Right ventricle myocardium inferior (tissue), 1 donor: ENCODE measurements at places on chromosomes 1 and 21.

DNA sequence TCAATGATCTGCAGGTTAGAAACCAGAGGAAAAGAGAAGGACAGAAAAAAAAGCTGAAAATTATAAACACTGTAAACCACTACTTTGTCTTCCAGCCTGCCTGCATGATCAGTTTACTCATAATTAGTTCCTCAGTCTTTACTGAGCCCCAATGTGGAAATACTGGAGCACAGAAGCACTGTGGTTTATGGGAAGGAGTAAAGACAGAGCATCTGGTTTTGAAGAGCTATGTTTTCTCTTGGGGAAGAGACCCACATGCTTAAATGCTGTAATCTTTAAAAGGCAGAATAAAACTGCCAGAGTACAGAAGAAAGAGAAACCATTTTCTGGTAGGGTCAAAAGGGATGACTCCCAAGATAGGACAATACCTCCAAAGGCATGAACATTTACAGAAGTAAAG, 159.0 kb upstream of the ZNHIT6 start:
- no peak for DNase-seq

DNA sequence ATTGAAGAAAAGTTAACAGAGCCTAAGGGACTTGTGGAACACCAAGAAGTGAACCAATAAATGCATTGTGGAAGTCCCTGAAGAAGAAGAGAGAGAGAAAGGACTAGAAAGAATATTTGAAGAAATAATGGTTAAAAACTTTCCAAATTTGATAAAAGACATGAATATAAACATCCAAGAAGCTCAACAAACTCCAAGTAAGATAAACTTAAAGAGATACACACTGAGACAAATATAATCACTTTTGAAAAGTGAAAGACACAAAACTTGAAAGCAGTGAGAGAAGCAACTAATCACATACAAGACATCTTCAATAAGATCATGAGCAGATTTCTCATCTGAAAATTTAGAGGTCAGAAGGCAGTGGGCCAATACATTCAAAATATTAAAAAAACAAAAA, 91.2 kb downstream of the MPZL1 start:
- DNase-seq, result no peak

- no peak for DNase-seq
Observed at GRCh38 chr1:233427907-233428306, 100.4 kb downstream of the MAP3K21 start.

GRCh38 chr1:51172811-51173210, 63.3 kb upstream of the RNF11 start:
- no peak for DNase-seq

GRCh38 chr1:176220100-176220689, 13.1 kb upstream of the COP1 start:
- DNase-seq, result no peak

GRCh38 chr1:201448990-201449389, 20.0 kb downstream of the PHLDA3 start:
- DNase-seq, result no peak

DNA sequence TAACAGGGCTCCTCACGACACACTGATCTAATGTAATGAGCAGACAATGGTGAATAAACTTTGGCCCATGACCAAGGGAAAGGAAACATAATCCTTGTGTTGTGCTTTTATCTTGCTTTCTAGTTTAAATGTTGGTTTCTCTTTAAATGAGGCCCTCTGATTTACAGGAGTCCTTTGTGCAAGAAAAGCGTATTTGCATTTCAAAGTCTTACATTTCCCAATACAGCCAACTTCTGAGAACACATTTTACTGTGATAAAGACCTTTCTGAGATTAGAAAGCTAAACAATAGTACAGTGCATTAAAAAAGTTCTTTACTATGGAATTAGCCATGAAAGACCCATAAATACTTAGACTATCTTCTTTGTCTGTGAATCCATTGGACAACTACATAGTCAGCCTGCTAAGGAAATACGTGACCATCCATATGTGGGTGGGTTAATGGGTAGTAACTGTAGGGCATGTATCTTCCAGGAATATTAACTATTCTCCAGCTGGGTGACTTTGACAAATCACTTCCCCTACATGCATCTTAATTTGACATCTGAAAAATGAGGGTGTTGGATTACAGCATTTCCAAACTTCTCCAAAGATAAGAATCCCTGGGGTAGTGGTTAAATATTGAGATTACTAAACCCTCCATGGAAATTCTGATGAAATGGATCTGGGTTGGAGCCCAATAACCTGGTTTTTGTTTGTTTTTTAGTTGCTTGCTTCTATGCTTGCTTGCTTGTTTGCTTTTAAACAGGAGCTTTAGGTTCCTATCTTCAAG, 50.3 kb upstream of the USP1 start:
- DNase-seq, result no peak

DNA sequence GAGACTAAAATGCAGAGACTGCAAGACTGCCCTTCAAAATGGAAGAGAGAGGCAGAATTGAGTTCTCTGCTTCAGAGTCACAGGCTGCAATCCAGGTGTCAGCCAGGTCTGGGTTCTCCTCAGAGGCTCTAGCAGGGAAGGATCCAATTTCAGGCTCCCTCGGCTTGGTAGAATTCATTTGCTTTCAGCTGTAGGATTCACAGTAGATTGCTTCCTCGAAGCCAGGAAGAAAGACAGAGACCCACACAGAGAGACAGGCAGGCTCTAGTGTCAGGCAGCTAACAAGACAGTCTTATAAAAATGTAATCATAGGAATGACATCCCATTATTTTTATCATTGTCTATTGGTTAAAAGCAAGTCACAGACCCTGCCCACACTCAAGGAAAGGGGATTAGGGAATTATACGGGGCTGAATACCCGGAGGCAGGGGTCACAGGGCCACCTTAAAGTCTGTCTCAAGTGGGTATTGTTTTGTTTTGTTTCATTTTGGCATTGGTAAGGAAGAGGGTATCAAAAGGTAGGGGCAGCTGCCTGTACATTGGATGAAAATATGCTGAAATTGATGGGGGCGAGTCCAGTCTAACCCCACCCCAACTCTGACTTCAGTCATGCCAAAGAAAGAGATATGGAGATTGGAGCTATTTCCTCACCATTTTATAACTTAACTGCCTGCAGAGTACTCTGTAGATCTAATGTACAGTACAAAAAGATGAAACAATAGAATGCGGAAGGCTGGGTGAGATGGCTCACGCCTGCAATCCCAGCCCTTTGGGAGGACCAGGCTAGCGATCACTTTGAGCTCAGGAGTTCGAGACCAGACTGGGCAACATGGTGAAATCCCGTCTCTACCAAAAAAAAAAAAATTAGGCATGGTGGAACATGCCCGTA, 9.5 kb upstream of the TBCE start:
- DNase-seq, result no peak

GRCh38 chr1:89285745-89286380, 13.2 kb upstream of the GBP5 start:
- no peak for DNase-seq

GRCh38 chr1:183685112-183685713, 32.1 kb upstream of the APOBEC4 start:
- DNase-seq, result no peak

DNA sequence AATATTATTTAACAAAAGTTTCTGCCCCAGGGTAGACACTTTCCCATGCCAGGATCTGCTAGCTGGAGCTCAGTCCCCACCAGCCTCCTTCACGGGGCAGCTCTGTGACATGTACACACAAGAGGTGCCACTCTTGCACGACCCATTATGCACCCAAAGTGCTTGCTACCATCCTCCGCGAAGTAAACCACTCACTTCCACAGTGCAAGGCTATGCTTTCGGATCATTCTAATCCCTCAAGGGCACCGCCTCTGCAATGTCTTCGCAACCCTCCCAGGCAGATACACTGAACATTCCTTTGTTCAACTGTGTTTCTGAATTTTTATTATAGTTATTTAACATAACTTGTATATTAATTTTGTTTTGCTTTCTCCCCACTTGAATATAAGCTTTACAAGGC, 303.8 kb downstream of the VAV3 start:
- DNase-seq, result no peak

- DNase-seq, result no peak
Observed at GRCh38 chr1:85502625-85503083, 37.7 kb upstream of the DDAH1 start.

DNA sequence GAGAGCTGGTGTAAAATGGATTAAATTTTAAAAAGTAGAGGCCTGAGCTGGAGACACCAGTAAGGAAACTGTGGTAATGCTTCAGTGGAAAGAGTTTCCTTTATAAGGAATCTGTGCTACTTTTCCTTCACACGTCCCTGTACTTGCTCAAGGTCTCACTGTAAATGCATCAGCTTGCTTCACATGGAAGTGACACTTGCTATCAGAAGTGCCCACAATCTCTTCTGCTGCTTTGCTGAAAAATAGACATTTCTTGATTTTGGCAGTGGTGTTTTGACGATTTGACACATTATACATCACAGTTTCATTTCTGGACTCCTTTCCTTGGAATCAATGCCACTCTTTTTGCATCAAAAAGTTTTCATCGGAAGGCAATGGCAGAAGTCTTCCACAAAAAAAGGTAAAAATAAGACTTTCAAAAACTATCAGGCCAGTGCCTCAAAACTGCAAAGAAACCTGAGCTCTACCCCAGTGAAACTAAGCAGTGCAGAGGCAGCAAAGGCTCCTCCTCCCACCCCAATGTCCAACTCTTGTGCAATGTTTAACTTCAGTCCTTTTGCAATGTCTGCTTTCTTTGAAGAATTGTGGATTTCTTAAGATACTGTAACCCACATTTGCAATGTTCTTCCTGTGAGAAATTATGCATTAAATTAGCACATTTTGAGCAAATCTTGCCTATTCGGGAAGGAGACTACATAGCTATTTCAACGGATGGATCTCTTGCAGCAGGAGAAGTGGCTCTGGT, 18.4 kb upstream of the TSPAN2 start:
- DNase-seq, result no peak

DNA sequence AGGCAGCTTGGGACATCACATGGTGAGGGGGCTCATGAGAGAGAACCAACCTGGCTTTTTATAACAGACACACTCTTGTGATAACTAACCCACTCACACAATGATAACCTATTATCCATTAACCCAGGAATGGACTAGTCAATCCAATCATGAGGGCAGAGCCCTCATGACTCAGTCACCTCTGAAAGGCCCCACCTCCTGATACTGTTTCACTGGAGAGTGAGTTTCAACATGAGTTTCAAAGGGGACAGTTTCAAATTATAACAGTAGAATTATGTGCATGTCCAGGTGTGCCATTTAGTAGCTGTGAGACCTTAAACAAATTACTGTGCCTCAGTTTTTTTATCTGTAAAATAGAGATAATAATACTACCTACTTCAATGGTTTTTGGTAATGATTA, 47.6 kb upstream of the PPP2R5A start:
- DNase-seq, result no peak

DNA sequence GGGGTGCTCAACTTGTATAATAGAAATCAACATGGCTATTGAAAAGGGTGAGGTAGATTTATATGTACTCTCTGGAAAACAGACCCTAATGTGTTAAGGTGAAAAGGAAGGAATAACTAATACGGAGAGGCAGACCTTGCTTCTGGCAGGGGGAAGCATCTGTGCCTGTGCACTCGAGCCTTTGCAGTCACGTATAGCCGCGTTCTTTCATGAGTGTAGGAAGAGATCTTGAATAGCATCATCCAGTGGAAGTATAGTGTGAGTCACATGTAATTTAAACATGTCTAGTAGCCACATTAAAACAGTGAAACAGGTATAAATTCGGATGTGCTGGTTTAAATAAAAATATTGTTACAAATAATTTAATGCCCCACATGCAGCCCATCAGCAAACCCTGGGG, 3.0 kb downstream of the A3GALT2 start:
- DNase-seq, result no peak

- DNase-seq, result no peak
Observed at GRCh38 chr1:246528933-246529731, 22.1 kb upstream of the SMYD3 start.

DNA sequence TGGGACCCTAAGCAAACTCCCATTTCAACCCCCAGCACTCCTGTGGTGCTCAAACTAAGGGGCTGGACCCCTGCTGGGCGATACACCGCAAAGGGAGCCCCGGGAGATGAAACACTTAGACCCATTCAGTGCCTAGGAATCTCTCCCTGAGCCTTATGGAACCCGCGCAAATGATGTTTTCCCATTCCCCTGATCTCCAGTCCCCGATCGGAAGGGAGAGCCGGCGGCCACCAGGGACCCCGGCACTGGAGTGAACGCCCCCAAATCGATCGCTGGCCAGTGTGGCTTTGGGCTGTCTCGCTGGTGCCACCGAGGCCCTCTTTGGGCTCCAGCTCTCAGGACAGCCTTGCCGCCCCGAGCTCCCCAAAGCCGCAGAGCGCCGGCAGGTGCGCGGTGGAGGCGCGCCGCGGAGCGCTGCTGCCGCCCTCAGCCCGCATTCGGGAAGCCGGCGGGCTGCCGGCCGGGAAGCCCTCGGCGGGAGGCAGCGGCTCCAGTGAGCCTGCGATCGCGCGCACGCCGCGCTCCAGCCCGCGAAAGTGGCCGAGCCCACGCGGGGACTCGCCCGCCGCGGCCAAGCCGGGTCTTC, 1.1 kb downstream of the PLXNA2 start:
- peak; percentile 65 for DNase-seq

DNA sequence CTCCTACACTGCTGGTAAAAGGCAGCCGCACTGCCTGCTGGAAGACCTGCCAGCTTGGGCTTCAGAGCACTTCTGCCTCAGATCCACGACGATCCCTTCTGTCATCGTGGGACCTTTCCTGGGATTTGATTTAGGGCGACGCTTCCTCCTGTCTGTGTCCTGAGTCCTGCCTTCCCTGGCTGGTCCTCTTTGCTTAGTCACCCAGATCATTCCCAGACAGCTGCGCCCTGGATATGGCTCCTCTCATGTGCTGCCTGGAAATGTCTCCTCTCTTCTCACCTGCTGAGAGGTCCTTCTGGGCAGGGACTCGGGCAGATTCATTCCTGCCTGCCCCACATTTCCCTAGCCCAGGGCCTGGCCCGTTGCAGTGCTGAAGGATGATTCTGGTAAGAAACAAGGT, 72.4 kb upstream of the POU3F1 start:
- no peak for DNase-seq

- peak; percentile 51 for DNase-seq
Observed at GRCh38 chr1:3369446-3370076, 84.9 kb upstream of the ARHGEF16 start.

GRCh38 chr21:14569868-14570267, 23.8 kb upstream of the SAMSN1 start:
- DNase-seq, result no peak

- DNase-seq, result no peak
Observed at GRCh38 chr1:208060215-208060869, 149.4 kb upstream of the CD34 start.
